ENCODE measurements at places on chromosomes 11 and 22.

DNA sequence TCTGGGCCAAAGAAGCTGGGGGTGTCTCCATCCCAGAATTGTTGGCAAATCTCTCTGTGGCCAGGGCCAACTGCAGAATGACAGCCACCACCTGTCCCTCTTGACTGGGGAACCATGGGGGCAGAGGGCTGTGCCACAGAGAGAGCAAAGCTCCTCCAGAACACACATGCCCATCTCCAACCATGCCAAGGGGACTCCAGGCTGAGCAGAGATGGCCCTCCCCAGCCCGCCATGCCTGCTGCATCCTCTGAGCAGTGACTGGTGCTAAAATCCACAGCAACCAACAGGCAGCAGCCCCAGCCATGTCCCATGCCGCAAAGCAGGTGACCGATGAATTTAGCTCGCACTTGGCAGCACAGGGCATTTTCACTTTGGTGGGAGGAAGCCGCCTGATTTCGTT lies 45.0 kb downstream of the LARGE1 start:
- no peak for DNase-seq

DNA sequence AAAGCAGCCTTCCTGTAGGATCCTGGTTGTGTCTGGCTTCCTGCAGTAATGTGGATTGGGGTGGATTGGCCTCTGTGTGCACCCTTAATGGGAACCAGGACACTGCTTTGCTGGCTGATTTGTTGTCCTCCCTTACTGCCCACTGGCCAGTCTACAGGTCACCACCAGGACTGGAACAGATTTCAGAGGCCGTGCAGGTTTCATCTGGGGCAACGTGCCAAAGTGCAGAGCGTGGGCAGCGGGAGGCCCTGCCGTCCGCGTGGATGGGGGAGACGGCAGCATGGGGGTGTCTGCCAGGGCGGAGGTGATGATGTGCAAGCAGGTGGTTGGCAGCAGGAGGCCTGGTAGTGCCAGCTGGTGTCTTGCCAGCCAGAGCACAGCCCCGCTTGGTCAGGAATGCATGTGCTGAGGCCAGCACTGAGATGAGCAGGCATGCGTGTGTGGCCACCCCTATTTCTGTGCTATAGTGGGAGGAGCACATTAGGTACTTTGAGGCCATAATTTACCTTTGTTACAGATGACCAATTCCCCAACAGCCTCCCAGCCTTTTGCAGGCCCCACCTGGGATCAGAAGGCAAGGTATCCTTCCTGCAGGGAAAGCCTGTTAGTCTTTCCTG lies 24.3 kb downstream of the BCR start:
- no peak for DNase-seq

DNA sequence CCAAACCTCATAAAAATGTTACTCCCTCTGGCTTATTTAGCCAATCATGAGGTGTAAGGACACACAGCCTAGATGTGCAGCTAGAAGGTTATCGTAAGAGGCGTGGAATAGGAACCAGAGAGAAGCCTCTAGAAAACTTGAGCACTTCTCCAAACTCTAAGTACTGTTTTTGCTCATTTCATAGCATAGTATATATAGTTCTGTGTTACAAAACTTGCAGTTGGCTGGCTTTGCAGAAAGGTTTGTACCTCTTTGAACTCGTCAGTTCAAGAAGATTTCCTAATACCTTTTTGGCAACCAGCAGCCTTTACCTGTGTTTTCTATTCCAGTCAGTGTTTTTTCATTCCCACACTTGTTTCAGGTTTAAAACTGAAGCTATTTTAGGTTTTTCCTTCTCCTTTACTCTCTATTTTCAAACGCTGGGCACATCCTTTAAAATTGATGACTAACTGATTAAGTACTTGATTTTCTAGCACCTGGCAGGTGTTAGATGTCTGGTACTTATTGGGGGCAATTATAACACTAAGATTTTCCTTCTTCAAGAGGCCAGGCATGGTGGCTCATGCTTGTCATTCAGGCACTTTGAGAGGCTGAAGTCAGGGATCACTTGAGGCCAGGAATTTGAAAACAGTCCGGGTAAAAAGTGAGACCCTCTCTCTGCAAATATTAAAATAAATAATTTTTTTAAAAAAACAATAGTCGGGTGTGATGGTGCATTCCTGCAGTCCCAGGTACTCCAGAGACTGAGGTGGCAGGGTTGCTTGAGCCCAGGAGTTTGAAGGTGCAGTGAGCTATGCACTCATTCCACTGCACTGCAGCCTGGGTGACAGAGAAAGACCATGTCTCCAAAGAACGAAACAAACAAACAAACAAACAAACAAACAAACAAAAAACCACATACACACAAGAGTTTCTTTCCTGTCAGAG lies 125.2 kb downstream of the LRRC4C start:
- DNase-seq, result no peak

- DNase-seq, result no peak
Observed at GRCh38 chr11:75276686-75277085, 36.1 kb downstream of the TPBGL start.

DNA sequence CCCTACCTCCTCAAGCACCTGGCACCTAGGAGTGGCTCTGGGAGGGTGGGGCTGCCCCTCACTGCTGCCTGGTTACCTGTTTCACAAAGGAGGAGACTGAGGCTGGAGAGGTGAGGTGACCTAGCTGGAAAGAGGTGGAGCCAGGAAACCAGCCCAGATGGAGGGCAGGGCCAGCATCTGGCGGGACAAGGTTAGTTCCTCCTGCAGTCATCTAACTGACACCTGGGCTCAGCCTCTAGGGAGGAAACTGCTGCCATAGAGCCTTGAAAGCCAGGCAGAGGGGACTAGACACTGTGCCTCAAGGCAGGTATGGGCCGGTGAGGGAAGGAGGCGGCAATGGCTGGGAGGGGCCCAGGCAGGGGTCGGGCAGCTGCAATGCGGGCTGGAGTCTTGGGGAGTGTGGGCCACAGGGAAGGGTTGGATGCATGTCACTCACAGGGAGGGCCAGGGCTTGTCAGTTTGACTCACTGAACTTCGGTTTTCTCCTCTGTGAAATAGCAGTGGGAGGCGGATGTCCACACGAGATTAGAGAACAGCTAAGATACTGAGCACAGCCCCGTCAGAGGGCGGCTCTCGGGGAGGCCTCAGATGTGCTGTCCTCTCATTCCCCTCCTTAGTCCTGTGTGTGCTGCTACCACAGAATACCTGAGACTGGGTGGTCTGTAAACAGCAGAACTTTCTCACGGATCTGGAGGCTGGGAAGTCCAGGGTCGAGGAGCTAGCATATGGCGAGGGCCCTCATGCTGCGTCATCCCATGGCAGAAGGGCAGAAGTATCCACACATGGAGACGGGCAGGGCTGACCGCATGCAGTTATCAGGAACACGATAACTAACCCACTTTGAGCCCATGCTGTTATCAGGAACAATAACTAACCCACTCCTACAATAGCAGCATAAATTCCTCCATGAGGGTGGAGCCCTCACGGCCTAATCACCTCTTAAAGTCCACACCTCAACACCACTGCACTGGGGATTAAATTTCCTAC lies 16.1 kb downstream of the MGAT3 start:
- DNase-seq, result no peak

GRCh38 chr11:125624756-125625213 lies at the start of gene CHEK1:
Gene CHEK1 (plus strand): TSS chr11:125625163. CDS start chr11:125626769, 1,606 bp downstream.
- DNase-seq, result no peak

GRCh38 chr11:70680781-70681281 lies 282.5 kb downstream of the CTTN start:
- DNase-seq, result no peak

DNA sequence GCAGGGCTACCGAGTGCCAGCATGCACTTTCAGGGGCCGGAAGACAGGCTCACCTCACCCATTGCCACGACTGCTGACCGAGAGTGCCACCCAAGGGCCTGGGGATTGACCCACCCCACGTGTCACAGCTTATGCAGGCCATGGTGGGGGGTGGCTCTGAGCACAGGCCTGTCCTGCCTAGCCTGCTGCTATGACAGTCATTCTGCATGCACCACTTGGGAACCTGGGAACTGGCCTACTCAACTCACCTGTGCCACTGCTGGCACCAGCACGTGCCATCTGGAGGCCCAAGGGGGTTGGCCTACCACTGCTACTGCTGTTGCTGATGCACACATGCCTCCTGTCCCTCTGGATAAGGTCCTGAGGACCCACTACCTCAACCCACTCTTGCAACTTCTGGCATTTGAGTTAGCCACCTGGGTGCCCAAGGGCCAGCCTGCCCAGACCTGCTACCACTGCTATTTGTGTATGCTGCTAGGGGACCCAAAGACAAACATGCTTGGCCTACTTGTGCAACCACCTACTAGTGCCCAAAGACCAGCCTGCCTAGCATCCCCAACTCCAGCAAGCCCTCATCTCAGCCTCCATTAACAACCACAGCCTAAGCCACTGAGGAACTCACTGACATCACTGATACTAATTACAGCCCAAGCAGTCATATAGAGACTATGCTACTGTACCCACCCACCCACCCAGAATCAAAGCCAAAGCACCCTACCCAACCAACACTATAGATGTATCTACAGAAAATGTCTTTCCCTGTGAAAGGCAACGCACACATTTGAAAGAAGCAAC lies 59.0 kb upstream of the NARS2 start:
- DNase-seq, result no peak

- no peak for DNase-seq
Observed at GRCh38 chr22:35838855-35839576, 121.3 kb downstream of the APOL5 start.
